ENCODE measurements at places on chromosomes 16 and 17. TPM values are rescaled to one million over a fixed set of nuclear protein-coding genes. Genes with fewer than 3 reads are reported as not detected.

DNA sequence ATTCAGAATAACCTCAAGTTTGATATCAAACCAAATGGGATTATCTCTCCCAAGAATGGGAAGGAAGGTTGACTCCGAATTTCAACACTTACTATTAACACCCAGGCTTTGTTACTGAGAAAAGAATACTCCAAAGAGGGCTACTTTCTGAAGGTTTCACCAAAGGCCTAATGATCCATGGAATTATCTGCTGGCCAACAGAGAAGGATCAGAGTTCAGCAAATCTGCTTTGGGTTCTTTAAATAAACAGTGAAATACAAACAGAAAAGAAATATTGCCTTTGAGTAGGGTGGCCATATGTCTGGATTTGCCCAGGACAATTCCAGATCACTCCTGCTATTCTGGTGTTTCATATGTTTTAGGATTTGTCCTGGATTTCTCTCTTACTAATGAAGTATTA is 564.5 kb upstream of the PSMD7 start:
- no peak for DNase-seq

DNA sequence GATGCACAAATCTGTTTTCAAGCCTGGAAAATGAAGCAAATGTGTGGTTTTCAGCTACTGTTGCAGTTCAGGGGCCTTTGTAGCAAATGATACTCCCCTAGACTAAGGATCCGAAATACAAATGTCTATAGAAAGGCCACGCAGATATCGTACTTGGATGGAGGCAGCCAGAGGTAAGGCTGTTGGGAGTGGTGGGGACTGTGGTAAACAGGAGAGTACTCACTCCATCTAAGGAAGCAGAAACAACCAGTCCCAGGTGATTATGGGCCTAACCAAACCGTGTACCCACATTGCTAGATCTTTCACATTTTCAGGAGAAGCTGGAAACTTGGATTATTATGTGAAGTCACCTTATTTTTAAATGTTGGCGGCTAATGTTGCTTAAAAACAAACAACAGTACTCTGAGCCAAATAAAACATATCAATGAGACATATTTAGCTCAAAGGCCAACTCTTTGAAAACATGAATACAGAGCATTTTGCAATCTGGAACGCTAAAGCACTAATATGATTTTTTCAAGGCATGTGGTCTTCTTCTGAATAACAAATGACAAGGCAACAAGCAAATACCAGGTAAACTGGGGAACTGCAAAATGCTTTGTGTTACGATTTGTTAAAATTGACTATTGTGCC is 110.1 kb downstream of the YPEL2 start:
- DNase-seq: no peak

GRCh38 chr16:28879261-28879840 is 1.1 kb downstream of the ATP2A1 start:
- DNase-seq: peak; percentile 62

GRCh38 chr16:69520800-69521602 is 44.8 kb upstream of the NFAT5 start:
- no peak for DNase-seq

The DPEP3 gene
- not detected for total RNA-seq

GRCh38 chr16:50548909-50549560 is 839 bp downstream of the NKD1 start:
- peak; percentile 36 for DNase-seq

DNA sequence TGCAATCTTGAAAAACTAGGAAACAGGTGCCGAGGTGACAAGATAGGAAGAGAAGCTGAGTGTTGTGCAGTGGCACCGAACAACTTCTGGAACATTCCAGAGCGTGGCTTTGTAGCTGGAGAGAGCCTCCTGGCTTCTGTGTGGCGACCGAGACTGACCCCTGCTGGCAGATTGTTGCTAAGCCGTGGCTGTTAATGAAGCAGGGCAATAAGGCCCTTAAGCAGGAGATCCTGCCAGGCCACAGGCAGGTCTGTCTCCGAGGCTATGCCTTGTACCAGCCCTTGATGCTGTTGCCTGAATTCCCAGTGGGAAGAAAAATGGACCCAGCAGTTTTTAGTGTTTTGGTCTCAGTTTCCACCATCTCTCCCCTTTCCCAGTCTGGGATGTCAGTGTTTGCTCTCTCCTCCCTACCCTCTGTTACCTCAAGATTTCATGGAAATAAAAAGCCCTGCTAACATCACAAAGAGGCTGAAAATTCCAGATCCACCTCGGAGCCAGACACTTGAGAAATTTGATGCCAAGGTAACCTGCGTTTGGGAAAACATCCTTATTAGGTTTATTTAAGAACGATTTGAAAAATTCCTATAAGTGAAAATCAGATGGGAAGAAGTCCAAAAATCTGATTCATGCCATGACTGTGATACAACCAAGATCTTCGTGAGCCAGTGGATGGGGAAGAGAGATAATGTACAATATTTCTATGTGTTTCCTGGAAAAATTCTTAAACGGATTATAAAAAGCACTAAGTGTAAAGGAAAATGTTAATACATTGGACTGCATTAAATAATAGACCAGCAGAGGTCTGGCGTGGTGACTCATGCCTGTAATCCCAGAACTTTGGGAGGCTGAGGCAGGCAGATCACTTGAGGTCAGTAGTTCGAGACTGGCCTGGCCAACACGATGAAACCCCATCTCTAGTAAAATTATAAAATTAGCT is 265.1 kb downstream of the PRKCA start:
- DNase-seq: peak; percentile 87

The ZG16 gene
- total RNA-seq: not detected

DNA sequence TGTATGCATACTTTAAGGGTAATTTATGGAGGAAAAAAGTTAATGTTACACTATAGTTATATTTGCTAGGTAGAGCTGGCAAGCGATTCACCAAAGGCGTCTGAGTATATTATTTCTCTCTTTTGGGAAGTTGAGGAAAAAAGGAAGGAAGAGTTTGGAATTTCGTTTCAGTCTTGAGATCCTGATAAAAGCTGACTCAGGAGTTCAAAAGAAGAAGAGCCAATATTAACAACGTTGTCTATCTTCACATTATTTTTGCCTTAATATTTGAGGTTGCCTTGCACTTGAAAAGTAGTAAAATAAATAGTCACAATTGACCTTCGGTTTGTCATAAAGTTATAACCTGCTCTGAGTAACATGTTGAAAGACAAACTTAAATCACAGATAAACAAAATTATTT is 888.6 kb downstream of the KCNJ2 start:
- no peak for DNase-seq

GRCh38 chr17:45745601-45746494 is 38.3 kb upstream of the CRHR1 start:
- DNase-seq: no peak

The TP53TG3C gene
- not detected for total RNA-seq

The SLC16A6 gene
- total RNA-seq: 0.25 TPM

The FOXK2 gene
- 95.7 TPM for total RNA-seq

- peak; percentile 64 for DNase-seq
Observed at GRCh38 chr17:59331929-59332748, 684 bp downstream of the YPEL2 start.

DNA sequence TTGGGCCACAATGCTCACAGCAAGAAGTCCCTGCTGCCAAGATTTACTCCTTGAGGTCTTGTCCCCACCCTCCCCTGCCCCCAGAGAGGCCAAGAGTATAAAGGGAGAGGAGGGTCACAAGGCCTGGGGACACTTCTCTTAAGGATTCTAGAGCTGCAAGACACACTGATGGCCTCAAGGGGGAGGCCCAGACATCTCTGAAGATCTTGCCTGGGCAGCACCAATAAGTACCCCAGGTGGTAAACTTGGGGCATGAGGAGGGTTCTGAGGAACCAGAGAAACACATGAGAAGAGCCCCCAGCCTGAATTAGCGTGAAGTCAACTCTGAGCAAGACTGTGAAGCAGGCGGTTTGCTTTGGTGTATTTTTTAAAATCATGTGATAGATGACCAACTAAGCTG is 26.8 kb upstream of the MTMR4 start:
- no peak for DNase-seq

DNA sequence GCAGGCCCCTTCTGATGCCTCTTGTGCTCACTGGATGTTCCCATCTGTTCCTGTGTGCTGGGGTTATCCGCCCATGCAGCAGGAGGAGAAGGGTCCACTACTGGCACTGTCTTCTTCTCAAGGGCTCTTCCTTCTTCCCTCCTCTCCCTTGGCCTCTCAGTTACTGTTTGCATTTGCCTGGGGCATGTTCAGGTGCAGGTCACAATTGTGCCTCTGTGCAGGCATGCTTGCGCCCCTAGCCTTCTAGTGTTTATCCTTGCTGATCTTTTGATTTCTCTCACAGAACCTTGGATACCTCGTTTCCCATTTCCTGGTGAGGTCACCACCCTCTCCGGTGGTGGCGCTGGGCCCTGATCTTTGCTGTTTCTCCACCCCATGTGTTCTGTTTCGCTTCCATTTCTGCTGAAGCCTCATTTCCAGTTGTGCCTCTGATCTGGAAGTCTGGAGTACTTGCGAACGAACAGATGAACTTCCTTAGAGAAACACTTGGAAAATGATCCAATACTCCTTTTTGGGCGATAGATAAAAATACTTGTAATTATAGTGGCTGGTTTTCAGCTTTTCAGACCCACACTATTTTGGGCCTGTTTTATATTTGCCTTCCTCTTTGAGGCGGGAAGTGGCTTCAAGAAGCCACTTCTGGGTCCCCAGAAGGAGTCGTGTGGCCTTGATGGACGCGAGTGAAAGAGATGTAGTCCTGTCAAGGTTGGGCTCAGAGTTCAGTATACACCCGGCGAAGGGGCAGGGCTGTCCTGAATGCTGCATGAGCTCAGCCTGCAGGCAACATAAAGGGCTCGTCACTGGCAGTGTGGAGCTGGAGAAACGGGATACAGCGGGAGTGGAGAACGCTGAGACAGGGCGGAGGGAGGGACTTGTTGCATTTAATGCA is 312.9 kb downstream of the SNX29 start:
- no peak for DNase-seq

The SHBG gene
- not detected for total RNA-seq

GRCh38 chr16:50621452-50621792 is 59.7 kb downstream of the SNX20 start:
- no peak for DNase-seq

- DNase-seq: no peak
Observed at GRCh38 chr16:54425681-54426552, 139.3 kb upstream of the IRX3 start.

The KRT32 gene
- not detected for total RNA-seq

Data from glutamatergic neuron (in vitro differentiated cells).